Bronchial epithelial cell (primary cell): ENCODE measurements at places on chromosomes 16 and 17. TPM values are rescaled to one million over a fixed set of nuclear protein-coding genes. Genes with fewer than 3 reads are reported as not detected.

DNA sequence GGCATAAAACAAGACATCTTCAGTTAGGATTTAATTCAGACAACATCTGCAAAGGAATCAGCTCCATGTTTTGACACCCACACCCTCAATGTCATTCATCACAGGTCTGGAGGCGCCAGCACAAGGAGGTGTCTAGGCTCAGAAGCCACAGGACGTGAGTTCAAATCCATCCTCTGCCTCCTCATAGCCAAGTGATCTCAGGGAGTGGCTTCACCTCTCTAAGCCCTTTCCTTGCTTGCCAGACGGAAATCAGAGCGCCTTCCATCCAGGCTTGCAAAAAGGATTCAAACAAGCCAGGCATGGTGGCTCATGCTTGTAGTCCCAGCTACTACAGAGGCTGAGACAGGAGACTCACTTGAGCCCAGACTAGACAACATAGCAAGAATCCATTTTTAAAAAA is 84.6 kb downstream of the GSG1L start:
- no peak for DNase-seq

GRCh38 chr16:23382279-23382678 is 70.7 kb downstream of the COG7 start:
- no peak for DNase-seq

DNA sequence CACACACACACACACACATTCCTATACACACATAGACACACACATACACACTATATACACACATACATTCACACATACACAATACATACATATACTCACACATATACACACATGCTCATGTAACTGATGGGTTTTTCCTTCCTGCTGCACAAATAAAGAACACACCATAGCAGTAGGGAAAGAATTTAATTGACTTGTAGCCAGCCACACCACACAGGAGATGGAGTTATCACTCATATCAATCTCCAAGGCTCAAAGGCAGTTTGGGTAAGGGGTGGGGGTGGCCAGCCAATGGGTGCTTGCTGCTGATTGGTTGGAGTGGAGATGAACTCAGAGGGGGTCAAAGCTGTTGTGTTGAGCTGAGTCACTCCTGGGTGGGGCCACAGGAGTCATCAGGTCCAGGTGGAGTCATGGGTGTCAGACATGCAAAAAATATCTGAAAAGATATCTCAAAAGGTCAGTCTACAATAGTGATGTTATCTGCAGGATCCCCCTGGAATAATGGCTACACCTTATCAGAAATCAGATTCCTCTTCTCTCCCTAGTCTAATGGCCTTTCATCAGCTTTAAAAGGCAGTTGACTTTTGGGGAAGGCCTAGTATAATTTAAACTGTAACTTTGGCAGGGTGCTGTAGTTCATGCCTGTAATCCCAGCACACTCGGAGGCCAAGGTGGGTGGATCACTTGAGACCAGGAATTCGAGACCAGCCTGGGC is 46.1 kb downstream of the WSB1 start:
- DNase-seq, result peak; percentile 89

DNA sequence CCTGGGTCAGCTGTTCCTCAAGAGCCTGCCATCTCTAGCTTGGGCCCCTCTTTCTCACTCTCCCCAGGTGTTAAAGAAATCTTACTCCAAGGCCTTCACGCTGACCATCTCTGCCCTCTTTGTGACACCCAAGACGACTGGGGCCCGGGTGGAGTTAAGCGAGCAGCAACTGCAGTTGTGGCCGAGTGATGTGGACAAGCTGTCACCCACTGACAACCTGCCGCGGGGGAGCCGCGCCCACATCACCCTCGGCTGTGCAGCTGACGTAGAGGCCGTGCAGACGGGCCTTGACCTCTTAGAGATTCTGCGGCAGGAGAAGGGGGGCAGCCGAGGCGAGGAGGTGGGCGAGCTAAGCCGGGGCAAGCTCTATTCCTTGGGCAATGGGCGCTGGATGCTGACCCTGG is 6.8 kb downstream of the CNP start:
- no peak for DNase-seq

Gene TMEM100
- not detected in 2 replicates for total RNA-seq

Gene STAC2
- not detected in 2 replicates for total RNA-seq

Gene SLX1A
- total RNA-seq, result 24.5 and 24.6 TPM in 2 replicates

Gene KRT39
- total RNA-seq, result not detected in 2 replicates
